ENCODE measurements at places on chromosomes 3 and 15. TPM values are rescaled to one million over a fixed set of nuclear protein-coding genes. Genes with fewer than 3 reads are reported as not detected.

TFG gene
- 112 TPM for total RNA-seq

SLC15A2 gene
- total RNA-seq: 18.8 TPM

ADAMTS9 gene
- 8.2 TPM for total RNA-seq

GYG1 gene
- 40.9 TPM for total RNA-seq

GRK7 gene
- total RNA-seq: not detected

OXTR gene
- total RNA-seq: 6.0 TPM

TLR9 gene
- total RNA-seq: 1.4 TPM

P2RY14 gene
- 14.6 TPM for total RNA-seq

LRRC2 gene
- 1.9 TPM for total RNA-seq

KIF15 gene
- 1.7 TPM for total RNA-seq

SEMA7A gene
- total RNA-seq: 3.2 TPM

RETNLB gene
- not detected for total RNA-seq

Data from mucosa of gallbladder (tissue), 1 donor.